ENCODE measurements at places on chromosomes 1 and 21.

DNA sequence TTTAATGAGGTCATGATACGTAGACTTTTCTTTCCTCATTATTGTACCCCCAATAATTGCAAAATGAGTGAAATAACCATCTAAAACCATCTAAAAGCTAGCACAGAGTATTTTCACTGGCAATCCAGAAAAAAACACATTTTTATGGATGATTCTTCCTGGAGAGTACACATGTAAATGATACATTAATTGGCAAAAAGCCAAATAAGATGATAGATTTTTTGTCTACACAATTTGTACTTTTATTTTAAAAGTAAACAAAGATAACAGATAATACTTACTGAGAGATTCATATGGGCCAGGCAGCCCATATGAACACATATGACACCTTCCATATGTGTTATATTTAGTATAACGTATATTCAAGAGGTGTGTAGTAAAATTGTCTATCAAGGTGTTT lies 2.5 kb upstream of the KRTAP19-7 start:
- DNase-seq, result no peak

DNA sequence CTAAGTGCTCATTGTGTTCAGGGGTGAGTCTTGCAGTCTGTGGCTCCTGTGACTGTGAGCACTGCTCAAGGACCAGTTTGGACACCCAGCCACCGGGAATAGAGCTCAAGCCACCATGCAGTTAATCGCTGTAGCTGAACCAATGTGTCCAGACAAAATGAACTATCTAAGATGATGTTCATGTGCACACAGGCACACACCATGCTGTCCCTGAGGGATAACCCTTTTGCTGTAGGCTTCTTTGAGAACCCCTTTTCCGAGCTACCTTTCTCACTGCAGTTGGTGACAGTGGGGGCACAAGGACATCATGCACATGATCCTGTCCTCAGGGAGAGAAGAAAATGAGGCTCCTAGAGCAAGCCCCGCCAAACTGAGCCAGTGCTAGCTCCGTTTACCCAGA lies 50.6 kb upstream of the CTBS start:
- DNase-seq, result no peak

DNA sequence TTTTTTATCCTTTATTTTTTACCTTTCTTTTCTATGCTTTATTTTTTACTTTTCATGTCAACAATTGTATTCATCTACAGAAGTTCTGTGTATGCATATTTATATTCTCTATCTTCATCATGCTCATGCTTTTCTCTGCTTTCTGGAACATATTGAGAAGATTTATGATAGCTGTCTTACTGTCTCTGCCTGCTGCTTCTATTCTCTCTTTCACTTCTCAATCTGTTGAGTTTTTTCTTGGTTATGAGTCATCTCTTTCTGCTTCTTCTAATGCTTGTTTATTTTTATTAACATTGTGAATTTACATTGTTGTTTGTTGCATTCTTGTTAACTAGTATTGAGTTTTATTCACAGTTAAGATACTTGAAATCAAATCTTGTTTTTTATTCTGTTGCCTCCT lies 22.6 kb downstream of the F5 start:
- DNase-seq, result no peak

DNA sequence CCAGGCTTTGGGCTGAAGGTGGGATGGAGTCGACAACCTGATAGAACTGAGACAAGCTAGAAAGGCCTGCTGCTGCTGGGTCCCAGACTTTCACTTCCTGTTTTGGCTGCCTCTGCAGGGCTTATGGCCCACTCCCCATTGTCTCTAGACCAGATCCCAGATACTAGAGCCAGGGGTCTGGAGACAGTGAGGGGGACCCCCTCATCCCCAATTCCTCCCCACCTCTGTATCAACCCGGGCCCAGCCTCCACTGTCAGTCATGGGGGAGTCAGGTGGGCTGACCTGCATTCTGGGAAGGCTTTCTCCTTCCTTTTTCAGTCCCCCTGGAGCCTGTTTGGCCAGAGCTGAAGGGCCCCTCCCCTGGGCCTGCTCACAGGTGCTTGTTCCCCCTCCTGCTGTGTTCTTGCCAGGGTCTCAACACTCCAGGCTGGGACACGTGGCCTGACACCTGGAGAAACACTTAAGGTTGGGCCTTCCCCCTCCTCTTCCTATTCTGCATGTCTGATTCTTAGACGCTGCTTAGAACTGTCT lies 18.0 kb upstream of the ETV3L start:
- DNase-seq, result no peak

- DNase-seq, result no peak
These were observed 155.2 kb downstream of the NR5A2 start for GRCh38 chr1:200182701-200183100.

GRCh38 chr1:66237042-66237441 lies 296.9 kb upstream of the SGIP1 start:
- no peak for DNase-seq

GRCh38 chr1:172484252-172484651 lies 40.4 kb upstream of the PIGC start:
- no peak for DNase-seq

- DNase-seq, result no peak
These were observed 28.4 kb downstream of the POFUT2 start for GRCh38 chr21:45259206-45259840.

GRCh38 chr1:108865316-108865910 lies 8.5 kb upstream of the AKNAD1 start:
- no peak for DNase-seq

Data from stimulated activated naive B cell treated with anti-CD40 and anti-IgM and Interleukin-4, amounts not matched to agents 10 μg/mL and 1 μg/mL and 100 μg/mL, for 72 hours (primary cell).